Mesenteric fat pad (tissue), 1 donor: ENCODE measurements at places on chromosomes 4 and X. TPM values are rescaled to one million over a fixed set of nuclear protein-coding genes. Genes with fewer than 3 reads are reported as not detected.

Gene GRPR
- total RNA-seq: not detected

Gene NDST3
- total RNA-seq: not detected

Gene UGT2B17
- 0.29 TPM for total RNA-seq

Gene RNF150
- total RNA-seq: 17.4 TPM

Gene KANTR
- total RNA-seq: 10.2 TPM

Gene CPLX1
- total RNA-seq: 3.0 TPM

Gene CRMP1
- 0.16 TPM for total RNA-seq

Gene CFAP47
- total RNA-seq: not detected

Gene MSN
- 296 TPM for total RNA-seq

Gene CHRDL1
- total RNA-seq: 248 TPM

Gene FHDC1
- 1.2 TPM for total RNA-seq

Gene GNRHR
- total RNA-seq: not detected

Gene SMIM31
- not detected for total RNA-seq

Gene NLGN4X
- 8.4 TPM for total RNA-seq

Gene NXF2
- total RNA-seq: not detected

Gene KIT
- 7.8 TPM for total RNA-seq

Gene SLITRK4
- 1.5 TPM for total RNA-seq

Gene GYG2
- 377 TPM for total RNA-seq

Gene DOK7
- not detected for total RNA-seq
